ENCODE measurements at places on chromosomes 6 and 20.

DNA sequence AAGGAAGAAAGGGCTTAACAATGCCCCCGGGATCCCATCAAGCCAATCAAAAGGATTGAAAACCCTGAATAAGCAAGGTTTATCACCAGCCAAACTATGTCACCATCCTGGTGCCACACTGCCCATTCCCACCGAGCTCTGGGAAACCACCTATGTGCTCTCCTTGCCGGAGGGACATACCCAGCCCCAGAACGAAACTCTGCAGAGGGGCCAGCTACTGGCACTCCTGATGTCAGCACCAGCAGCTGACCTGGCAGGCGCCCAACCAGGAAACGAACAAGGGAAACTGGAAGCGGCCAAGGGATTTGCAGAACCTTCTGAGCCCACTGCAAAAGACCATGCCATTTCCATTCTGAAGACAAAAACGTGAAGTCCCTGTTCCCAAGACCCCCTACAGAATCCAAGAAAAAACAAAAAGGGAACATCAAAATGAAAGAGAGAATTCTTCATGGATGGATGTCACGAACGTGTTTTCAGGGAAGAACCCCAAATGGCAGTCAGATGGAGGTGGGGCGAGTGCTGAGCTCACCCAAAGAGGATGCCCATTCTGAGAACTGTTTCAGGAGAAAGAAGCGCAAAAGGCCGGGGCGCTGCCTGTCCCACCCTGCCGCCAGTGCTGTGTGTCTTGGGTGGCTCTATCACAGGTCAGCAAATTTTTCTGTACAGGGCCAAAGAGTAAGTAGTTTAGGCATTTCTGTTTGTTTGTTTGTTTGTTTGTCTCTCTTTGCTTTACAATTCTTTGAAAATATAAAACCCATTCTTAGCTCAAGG is 305.2 kb downstream of the ESR1 start:
- no peak for DNase-seq

- no peak for DNase-seq
Observed at GRCh38 chr20:52529826-52530225, 338.2 kb upstream of the ZFP64 start.

DNA sequence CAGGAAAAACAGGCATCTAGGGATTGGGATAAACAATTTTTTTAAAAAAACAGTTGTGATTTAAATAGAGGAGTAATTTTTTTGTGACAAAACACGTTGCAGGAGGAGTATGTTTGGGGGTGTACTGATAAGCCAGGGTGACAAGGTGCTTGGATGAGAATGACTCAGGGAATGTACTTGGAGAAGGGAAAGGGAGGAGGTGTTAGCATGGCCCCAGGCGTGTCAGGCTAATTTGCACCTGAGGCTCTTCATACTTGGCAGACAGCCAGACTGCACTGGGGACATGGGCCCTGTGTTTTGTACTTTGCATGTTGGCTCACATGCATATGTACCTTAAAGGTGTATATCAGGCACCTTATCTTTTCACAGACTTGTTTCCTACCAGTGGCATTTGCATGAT is 22.8 kb downstream of the PANK2 start:
- no peak for DNase-seq

- no peak for DNase-seq
Observed at GRCh38 chr6:108348655-108349349, 53.9 kb downstream of the AFG1L start.

DNA sequence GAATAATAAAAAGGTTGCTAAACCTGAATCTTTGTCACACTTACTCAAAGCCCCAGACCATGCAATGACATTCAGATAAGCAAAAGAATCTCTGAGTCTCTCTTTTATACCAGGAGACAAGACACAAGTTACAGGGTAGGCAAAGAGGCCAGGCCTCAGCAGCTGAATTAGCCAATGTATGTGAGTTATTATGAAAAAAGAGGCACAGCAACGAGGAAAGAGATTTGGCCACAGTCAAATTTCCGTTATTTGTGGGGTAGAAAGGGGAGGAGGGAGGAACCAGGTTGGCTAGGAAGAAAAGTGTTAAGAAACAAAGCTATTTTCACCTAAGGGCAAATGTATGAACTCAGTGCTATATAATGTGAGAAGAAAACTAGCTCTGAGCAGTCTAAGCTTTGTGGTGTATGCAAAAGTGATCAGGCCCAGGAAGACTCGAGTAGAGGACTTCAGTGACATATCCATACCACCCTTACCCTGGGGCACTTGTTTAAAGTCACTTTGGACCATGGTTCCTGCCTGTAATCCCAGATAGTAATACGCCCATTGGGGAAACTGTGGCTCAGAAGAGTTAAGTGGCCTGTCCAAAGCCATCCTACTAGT is 19.1 kb downstream of the IPCEF1 start:
- no peak for DNase-seq

DNA sequence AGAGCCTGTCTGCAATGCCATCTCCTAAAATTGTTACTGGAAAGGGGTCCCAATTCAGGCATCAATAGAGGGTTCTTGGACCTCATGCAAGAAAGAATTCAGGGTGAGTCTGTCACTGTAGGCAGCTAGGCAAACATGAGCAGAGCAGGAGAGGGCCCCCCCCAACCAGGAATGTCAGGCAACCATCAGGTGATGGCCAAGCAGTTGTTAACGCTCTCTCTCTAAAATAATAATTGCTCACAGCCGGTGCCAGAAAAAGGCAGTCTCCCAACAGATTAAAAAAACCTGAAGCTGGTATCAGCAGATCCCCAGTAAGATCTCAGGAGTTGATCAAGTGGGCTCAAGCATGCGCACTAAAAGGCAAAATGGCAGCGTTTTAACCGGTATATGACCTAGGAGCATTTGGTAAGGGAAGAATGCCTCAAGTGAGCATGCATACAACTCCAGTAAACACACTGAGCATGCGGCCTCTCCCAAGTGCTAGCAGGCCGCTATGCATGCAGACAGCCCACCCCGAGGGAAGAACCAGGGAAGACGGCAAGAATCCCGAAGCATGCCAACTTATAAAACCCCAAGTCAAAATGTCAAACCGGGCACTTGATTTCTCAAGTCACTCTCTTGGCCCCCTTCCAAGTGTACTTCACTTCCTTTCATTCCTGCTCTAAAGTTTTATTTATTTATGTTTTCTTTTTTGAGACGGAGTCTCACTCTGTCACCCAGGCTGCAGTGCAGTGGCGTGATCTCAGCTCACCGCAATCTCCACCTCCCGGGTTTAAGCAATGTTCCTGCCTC is 44.0 kb upstream of the RNGTT start:
- DNase-seq = no peak

DNA sequence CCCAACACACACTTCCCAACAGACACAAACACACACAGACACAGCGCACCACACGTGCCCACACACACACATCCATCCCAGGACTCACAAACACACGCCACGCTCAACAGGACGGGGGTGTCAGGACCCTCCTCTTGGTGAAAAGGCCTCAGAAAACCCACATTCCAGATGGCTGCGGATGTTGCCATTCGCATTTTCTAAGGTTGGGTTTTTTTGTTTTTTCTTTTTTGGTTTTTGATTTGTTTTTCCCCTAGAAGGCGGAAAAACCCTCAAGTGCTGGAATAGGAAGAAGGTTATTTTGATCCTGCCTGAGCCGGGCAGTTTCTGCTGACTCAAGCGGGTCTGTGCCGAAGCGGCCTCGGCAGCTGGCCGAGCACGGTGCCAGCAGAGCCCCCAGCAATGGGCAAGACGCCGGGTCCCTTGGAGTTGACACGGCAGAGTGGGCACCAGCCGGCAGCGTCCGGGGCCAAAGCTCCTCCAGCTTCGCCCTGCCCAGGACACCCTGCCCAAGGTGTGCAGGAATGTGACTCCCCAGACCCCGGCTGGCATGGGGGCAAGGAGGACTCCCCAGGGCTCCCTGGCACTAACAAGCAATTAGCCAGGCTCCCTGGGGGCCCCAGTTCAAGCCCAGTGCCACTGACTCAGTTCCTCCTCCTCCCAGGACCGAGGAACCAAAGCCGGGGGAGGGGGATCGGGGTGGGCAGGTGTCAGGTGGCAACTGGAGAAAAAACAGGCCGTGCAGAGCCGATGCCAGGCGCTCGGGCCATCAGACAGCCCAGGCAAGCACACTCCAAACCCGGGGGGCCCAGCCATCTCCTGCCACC is 40.9 kb upstream of the ZBP1 start:
- DNase-seq = no peak

GRCh38 chr6:150622941-150623874 is 23.5 kb downstream of the PLEKHG1 start:
- DNase-seq = no peak

DNA sequence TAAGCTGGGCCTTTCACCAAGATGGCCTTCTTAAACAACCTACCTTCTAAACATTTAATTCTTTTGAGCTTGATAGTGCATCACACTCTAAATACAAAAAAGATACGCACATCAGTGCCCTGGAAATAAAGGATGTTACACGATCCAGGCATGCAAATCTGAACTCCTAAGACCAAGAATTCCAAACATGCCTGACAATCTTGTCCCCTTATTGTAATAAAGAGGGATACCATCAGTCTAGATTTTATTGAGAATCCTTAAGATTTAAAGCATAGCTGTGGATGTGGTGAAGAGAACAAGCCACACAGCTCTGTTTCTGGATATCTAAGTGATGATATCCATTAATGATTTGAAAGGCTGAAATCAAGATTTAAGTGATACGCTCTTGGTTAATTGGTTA is 13.0 kb downstream of the ZNF451 start:
- DNase-seq = no peak

DNA sequence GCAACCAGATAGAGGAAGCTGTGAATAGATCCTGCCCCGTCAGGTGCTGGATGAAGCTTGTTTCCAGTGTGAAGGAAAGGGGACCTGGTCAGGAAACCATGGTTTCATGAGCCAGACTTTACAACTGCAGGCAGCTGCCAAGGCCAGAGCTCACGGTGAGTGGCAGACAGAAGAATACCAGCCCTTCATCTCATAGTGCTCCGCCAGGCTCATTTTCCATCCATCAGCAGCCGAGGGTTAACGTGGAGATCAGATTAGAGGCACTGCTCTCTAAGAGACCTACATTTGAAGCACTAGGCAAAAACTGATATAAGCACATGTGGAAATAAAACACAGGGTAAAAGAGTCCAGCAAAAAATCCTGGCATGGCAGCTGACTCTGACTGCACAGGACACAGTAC is 172.4 kb downstream of the CD24 start:
- DNase-seq = no peak

- no peak for DNase-seq
Observed at GRCh38 chr6:124330197-124330596, 526.5 kb downstream of the NKAIN2 start.

Measured in stimulated activated CD4-positive, alpha-beta T cell treated with anti-CD3 and anti-CD28 coated beads, Interleukin-1b, Interleukin-23, amount 100 ng/mL, for 1 hour (primary cell).